ENCODE measurements at places on chromosomes 5 and 9. TPM values are rescaled to one million over a fixed set of nuclear protein-coding genes. Genes with fewer than 3 reads are reported as not detected.

Gene ORM1
- polyA plus RNA-seq: 3.2 TPM

Gene SH3PXD2B
- polyA plus RNA-seq: 16.3 TPM

DNA sequence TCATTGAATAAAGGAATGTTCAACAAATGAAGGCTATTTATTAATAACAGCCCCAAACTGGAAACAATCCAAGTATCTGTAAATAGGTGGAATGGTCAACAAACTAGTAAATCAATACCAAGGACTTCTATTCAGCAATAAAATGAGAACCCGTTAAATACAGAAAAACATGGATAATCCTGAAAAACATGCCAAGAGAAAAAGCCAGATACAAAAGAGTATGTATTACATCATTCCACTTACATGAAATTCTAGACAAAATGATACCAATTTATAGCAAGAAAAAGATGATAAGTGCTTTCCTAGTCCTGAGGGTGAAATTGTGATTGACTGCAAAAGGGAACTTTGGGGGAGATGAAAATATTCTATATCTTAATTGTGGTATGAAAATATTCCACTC is 3.1 kb downstream of the PJA2 start:
- DNase-seq: no peak

- no peak for DNase-seq
Observed at GRCh38 chr5:138543730-138544104, 681 bp upstream of the ETF1 start.

DNA sequence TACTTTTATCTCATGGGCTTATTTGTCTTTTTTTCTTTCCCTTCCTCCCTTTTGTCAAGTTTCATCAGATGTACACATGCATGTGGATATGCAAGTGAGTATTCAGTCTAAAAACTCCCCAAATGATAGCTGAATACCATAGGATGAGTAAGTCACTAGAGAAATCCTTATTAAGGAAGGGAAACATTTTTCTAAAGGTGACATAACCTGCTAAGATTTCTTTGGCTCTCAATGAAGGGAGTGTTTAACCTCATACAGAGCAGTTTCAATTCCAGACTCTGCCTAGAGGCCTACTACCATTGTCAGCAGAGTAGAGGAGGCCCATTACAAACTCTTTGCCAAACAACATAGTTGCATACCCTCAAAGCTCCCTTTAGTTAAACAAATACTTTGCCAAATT is 192.4 kb downstream of the ARHGEF28 start:
- no peak for DNase-seq
